ENCODE measurements at places on chromosomes 7 and 10.

GRCh38 chr10:15267496-15267895 lies 99.0 kb upstream of the NMT2 start:
- DNase-seq, result no peak

DNA sequence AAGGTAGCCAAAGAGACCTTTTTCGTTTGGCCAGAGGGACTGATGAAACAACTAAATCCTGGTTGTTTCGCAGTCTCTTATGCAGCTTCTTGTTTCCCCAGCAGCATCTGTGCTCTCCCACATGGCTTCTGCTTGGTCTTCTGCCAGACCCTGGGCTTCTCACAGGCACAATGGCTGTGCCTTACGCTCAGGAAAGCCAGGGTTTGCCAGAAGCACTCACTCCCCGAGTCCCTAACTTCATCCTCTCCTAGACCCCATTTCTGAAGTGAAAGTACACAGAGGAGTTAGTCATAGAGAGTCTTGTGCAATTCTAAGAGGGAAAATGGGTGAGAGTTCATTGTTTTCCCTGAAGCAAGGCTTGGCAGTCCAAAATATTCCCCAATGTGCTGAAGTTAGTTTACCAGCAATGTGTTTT lies 121.7 kb downstream of the EVX1 start:
- DNase-seq, result peak; percentile 78

DNA sequence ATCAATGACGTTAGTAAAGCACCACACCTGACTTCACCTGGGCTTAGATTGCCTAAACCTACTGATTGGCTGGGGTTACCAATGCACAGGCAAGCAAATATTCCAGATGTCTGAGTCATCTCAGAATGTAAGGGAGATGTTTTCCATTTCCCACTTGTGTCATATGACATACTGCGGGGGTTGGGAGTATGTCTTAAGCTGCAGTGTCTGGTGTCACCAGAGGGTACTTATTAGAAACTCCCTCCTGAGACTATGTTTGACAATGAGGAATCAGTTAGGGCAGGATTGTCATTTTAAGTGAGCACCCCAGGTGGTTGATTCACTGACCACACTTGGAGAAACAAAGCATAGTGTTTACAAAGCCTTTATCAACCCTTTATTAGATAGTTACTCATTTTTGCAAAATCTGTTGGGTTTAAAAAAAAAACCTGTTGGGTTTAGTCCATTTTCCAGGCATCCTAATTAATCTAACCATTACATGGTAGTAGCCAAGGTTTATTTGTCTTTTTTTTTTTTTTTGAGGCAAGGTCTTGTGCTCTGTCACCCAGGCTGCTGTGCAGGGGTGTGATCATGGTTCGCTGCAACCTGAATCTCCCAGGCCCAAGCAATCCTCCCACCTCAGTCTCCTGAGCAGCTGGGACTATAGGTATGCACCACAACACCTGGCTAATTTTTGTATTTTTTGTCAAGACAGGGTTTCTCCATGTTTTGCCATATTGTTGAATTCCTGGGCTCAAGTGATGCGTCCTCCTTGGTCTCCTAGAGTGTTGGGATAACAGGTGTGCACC lies 72.5 kb downstream of the CDK6 start:
- DNase-seq, result peak; percentile 83

DNA sequence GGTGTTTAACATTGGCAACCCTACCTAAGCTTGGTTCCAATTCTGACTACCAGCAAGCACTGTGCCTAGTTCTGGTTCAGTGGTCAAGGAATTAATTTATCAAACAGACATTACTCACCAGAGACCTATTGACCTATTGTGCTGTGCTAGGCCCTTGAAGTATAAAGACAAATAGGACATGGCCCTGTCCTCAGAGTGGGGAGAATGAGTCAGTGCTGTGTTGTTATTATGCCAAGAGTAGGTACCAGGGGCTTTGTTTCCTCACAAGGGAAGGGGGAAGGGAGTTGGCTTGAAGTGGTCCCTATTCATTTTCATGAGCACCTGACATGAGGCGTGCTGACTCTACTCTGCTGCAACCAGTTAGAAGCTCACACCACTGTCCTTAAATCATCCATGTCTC lies 62.6 kb upstream of the PLPP4 start:
- peak; percentile 52 for DNase-seq

GRCh38 chr7:117458977-117459583 lies 20.7 kb upstream of the CFTR start:
- peak; percentile 44 for DNase-seq

GRCh38 chr10:124478515-124478914 lies 16.9 kb downstream of the LHPP start:
- DNase-seq, result no peak

DNA sequence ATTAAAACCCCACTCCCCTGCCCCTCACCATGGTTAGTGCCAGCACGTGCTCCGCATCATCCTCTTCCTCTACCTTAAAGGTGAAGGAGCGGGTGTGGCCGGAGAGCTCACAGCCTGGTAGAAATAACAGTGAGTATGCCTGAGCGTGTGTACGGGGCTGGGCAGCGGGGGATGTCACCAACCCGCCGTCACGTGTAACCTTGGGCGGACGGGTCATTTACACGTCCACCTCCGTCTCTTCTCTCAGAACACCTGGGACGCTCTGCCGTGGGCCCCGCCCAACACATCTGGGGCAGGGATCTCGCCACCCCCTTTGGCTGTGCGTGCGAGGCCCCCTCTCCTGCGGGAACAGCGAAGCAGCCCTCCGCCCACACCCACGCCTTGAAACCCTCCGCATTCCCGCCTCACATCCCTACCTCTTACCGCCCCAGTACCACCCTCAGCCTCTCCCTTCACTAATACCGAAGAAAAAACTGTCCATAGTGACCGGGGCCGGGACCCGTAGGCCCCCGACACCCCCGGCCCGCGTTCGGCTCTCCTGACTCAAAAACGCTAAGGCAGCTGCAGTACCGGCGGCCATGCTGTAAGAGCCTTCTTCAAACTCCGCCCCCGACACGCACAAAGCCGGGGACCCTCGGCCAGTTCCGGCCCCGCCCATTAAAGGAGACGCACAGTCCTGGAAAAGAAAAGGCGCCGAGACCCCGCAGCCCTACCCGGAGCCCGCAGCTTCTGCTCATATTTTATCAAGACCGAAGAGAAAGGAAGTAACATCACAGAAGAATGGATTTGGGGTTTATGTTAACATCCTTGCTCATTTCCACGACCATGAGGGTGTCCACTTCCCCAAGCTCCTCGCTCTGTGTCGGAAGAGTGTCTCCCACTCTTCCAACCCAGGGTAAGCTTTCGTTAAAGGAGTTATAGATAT lies at the start of gene NPM3:
Gene NPM3 (minus strand): TSS at position 636 of the 925 bp plus-strand sequence. CDS start 56 bp downstream, at position 580.
- DNase-seq, result peak; percentile 80

Data from iris pigment epithelial cell (primary cell).